Activated CD4-positive, alpha-beta T cell treated with anti-CD3 and anti-CD28 coated beads, Interleukin-2, amount 50 U/mL, for 48 hours (primary cell): ENCODE measurements at places on chromosomes 4 and X.

DNA sequence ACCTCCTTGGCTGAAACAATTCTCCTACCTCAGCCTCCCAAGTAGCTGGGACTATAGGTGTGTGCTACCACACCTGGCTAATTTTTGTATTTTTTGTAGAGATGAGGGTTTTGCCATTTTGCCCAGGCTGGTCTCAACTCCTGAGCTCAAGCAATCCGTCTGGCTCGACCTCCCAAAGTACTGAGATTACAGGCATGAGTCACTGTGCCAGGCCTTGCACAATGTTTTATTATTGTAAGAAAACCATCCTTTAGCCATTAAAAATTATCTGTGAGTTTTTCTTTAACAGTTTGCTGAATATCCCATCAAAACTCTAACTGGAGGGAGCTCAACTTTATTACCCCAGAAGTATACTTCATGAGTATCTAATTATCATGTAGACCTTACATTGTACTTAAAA lies 900.3 kb downstream of the PCDH7 start:
- DNase-seq: no peak

- DNase-seq: no peak
Measured at GRCh38 chr4:5554376-5554775, 154.0 kb downstream of the EVC2 start.

GRCh38 chr4:16155528-16156169 lies 70.6 kb downstream of the TAPT1 start:
- no peak for DNase-seq

DNA sequence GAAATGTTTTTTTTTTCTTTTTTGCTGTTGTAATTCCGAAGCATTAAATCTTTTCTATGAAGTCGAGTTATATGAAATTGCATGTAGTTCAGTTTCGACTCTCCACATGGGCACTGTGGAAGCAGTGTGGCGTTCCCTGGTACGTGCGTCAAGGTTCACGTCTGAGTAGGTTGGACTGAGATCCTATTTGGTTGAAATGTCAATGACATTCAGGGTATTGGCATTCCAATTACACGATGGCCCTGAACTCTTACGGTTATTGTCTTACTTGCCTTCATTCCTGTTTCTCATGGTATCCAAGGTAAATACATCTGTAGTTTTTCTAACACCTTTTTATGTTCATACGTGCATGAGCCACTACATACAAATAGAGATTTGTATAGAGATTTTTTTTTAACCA lies 128.8 kb downstream of the SORBS2 start:
- no peak for DNase-seq

GRCh38 chr4:113449410-113449974 lies 312.0 kb downstream of the CAMK2D start:
- DNase-seq: no peak

GRCh38 chrX:123121241-123121640 lies 62.8 kb upstream of the GRIA3 start:
- DNase-seq: no peak

GRCh38 chrX:41561045-41561444 lies 113.9 kb downstream of the NYX start:
- DNase-seq: peak; percentile 32

GRCh38 chr4:37415845-37416369 lies 171.4 kb downstream of the NWD2 start:
- DNase-seq: no peak

- DNase-seq: no peak
Measured at GRCh38 chr4:175369087-175369486, 443.0 kb downstream of the GPM6A start.

DNA sequence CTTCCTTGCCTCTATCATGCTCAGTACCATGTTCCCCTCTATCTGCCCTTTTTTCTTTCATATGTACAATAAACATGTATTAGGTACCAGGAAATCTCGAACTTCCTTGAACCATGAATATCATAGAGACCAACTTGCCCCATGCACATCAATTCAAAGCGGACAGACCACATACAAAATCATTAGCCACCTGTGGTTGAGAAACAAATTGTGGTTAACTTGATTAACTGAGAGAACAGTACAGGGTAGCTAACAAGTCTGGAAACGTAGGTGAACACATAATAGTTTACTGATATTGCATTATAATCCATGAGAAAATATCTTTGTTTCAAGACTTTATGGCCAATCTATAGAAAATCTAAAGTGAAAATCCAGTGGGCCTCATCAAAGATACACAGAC lies 8.2 kb downstream of the CASP3 start:
- DNase-seq: no peak

DNA sequence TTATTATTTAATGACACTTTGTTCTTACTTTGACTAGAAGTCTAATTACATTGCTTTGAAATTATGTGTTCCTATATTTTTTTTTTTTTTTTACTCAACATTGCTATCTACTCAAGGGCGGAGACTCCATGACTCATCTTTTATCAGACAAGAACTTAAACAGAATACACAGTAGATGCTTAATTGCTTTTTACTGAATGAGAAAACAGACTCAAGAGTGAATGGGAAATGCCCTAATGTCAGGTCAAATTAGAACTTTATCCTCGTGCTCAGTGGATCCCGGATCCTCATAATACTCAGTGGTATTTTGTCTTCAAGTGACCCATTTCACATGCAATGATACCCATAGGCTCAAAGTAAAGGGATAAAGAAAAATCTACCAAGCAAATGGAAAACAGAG lies 954.5 kb upstream of the IGFBP7 start:
- no peak for DNase-seq

DNA sequence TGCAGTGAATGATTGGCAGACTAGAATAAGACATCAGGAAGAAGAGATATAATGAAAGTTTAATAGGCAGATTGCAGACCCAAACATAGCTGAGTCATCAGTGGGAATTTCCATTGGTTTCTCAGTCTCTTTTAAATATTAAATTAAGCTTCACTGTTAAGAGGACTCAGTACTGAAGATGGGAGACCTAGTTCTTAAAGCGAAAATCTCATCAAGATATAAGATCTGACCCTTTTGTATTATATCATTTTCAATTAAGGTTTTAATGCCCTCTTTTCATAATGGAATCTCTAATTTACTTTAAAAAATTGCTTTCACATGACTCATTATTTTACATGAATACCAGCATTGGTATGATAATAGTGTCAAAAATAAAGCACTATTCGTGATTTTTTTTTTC lies 168.9 kb upstream of the ATOH1 start:
- DNase-seq: no peak

GRCh38 chr4:76023389-76023788 lies at the start of gene CXCL10:
Gene CXCL10 (minus strand): TSS chr4:76023497. CDS start chr4:76023431, 66 bp downstream.
- no peak for DNase-seq

DNA sequence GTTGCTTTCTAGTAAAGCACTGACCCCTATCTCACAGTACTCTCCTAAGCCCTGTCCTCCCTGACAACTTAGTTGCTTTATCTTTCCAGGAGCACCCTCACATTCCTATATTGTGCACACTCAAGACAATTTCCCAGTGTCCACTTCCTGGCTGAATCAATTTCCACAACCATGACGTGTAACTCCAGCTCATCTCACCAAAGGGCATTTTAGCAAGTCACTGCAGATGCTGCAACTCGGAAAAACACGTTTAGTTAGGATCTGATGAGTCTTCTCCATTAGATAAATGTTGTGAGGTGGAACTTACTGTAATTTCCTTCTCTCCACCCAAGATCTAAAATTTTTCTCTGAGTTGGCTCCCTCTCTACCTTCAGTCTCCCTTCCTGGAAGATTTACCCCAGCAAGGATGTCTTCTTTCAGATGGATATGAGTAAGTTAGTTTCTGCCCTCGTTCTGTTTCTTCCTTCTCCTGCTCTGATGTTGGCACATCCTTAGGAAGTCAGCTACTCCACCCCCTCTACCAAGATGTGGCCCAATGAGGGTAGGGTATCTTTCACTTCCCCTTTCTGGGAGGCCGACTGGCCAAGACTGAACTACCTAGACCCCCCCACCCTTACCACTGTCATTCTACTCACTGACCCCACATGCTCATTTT lies 28.8 kb upstream of the IL13RA1 start:
- no peak for DNase-seq

GRCh38 chrX:39167791-39168190 lies 366.5 kb downstream of the MID1IP1 start:
- no peak for DNase-seq

GRCh38 chr4:21819086-21819485 lies 129.5 kb downstream of the KCNIP4 start:
- no peak for DNase-seq

GRCh38 chr4:169723207-169723965 lies 34.4 kb downstream of the HPF1 start:
- DNase-seq: no peak

- DNase-seq: no peak
Measured at GRCh38 chrX:68112321-68112720, 321.0 kb downstream of the OPHN1 start.

DNA sequence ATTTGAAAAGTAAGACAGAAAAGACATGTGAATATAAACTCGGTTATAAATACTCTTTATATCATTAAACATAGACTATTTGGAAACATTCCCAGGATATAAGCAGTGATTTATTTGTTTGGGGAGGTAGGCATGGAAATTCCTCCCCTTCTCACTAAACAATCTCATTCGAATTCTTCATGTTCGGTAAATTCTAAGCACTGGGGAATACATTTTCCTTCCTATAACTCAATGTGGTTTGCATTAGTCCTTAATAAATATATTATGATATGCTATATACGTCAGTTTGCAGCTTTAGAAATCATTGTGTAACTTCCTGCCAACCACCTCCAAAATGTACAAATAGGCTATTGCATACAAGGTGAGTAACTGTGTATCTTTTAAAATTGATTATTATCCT lies 99.6 kb downstream of the UGT8 start:
- DNase-seq: no peak

GRCh38 chr4:1305781-1306455 lies 16.2 kb downstream of the MAEA start:
- peak; percentile 54 for DNase-seq

DNA sequence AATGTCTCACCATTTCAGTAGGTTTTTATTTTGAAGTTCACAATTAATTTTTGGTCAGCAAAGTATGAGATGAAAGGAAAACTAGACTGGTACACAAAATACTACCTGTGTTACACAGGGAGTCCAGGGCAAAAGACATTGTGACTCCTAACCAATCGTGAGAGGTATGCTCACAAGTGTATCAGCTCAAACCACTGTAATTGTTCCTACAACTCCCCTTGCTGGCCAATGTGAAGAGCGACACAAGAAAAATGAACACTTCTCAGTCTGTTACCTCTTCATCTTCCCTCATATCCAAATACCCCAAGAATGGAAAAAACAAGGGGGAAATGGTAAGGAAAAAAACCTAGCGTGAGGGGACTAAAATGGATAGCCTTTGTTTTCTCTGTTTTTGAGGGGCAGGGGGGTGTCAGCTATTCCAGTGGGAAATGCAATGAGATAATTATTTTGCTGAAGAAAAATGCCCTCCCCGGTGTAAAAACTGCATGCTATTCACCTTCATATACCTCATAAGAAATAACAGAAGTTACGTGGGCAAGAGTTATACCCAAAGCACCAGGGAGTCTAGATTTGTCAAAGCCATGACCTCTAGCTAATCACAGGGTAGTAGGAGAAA lies 30.6 kb upstream of the NSUN7 start:
- no peak for DNase-seq

DNA sequence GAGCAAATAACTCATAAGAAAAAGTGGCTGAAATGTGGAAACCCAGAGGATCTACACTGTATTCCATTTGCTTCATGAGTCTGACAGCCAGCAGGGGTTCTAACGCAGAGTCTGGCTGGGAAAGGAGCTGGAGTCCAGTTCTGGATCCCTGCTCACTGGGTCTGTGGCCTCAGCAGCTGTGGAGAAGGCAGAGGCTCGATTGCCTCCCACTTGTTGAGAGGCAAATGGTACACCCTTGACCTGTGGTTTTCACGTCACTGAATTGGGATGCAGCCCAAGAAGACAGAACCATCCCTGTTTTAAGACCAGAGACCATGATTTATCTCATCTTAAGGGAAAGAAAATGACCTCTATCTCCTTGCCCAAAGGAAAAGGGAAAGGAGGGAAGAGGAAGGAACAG lies 147.0 kb upstream of the NOCT start:
- DNase-seq: no peak

- DNase-seq: no peak
Measured at GRCh38 chr4:7244331-7244665, 52.0 kb downstream of the SORCS2 start.

DNA sequence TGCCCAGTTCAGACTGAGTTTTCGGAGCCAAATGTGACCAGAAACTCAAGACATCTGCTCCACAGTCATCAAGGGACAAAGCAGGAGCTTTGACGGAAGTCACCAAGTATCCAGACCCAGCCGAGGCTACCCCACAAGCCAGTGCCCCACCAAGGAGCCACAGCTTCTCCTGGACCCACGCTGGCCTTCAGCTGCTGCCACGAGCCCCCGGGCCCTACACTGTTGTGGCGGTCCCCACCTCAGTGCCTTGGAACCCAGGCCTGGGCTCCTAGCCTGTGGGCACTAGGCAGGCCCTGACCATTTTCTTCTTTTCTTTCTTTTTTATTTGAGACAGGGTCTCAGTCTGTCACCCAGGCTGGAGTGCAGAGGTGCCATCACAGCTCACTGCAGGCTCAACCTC lies 82.1 kb upstream of the NKX1-1 start:
- no peak for DNase-seq

- DNase-seq: no peak
Measured at GRCh38 chr4:83207497-83208101, 77.0 kb downstream of the COQ2 start.

GRCh38 chr4:138680989-138681604 lies 334.5 kb upstream of the NOCT start:
- peak; percentile 80 for DNase-seq

- DNase-seq: peak; percentile 21
Measured at GRCh38 chr4:183563874-183564273, 59.0 kb downstream of the ING2 start.

DNA sequence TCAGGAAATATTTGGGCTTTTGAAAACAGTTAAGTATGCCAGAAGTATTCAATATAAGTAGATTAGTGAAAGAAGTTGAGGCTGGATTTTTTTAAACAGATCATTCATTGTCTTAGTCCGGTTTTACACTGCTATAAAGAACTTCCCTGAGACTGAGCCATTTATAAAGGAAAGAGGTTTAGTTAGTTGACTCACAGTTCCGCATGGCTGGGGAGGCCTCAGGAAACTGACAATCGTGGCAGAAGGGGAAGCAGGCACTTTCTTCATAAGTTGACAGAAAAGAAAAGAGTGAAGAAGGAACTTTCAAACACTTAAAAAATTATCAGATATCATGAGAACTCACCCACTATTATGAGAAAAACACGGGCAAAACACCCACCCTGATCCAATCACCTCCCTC lies 31.1 kb upstream of the CYLC1 start:
- no peak for DNase-seq

DNA sequence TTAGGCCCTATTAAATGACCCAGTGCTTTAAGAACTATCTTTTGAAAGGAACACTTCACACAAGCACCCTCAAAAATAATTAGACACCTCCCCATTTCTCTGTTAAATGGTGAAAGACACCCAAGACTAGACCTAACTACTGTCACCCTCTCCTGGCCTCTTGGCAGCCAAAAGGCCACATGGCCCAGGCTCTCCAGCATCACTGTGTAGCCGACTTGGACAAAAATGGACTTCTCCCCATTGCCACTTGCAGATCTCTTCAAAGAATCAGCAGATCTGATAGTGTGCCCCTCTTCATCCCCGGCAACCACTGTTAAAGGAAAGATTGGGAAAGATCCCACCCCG lies 2.0 kb downstream of the MID1IP1 start:
- no peak for DNase-seq
